Fibroblast of villous mesenchyme (primary cell): ENCODE measurements at places on chromosomes 6 and 20.

- DNase-seq: no peak
Observed at GRCh38 chr6:98847779-98848538, 13.6 kb downstream of the POU3F2 start.

DNA sequence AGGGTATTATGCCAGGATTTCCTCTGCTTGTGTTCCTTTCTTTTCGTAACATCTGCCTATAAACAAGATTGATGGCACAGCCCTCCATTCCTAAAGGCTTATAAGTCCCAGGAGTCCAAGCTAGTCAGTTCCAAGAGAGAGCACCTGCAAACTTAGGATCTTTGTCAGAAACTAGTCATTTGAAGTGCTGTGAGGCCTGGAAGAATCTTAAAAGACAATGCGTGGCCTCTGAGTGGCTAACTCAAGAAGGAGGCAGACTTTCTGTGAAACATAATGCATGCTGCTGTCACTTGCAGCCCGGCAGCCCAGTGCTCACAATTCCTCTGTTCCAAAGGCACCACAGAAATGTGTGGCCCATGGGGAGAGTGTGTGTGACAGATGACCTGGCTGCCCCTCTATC is 135.0 kb upstream of the SUPT3H start:
- DNase-seq: no peak

GRCh38 chr6:129022011-129022553 is 139.1 kb downstream of the LAMA2 start:
- DNase-seq: no peak

GRCh38 chr6:40856271-40856670 is 182.8 kb downstream of the UNC5CL start:
- DNase-seq: no peak
